ENCODE measurements at places on chromosomes 6 and 20.

DNA sequence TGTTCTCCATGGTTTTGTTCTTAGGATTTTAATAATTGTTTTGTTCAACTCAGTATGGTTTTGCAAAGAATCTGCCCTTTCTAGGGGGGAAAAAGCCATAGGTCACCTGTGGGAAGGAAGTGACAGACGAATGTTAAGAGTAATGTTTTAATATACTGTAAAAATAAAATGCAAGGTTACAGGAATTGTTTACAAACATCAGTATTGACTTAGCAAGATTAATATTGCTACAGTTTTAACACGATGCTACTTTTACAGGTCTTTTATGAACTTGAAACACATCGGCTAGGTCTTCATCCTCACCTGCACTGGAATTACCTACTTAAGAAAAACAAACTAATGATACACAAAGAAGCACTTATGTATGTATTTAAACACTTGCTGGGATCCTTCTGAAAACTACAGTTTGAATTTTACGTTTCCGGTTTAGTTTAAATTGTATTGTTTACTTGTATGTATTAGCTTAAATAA, 1.7 kb upstream of the NKX2-4 start:
- DNase-seq, result no peak

GRCh38 chr6:146598772-146599405, at the start of gene ADGB:
TSS of gene ADGB (plus strand) at chr6:146598972. CDS start at chr6:146599041, 69 bp downstream.
- DNase-seq, result no peak

- no peak for DNase-seq
These were observed 95.5 kb downstream of the THBS2 start for GRCh38 chr6:169158174-169158573.

DNA sequence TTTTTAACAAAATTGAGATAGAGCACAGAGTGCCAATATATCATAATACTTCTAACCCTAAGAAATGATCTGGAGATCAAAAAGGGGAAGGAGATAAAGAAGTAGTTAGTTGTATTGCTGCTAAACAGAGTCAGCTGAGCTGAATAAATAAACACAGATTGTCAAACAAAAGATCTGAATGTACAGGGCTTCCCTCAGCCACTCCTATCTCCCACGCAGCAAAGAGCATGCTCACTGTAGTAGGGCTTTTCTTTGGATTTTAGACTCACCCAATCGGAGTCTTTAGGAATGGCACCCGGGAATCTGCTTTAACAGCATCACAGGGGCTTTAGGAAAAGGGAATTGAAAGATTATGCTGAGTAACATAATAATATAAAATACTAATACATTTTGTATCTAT, 222.2 kb upstream of the STXBP5 start:
- DNase-seq, result no peak

GRCh38 chr6:7138046-7138531, 30.3 kb downstream of the RREB1 start:
- DNase-seq, result no peak
